GM13977 (cell line): ENCODE measurements at places on chromosomes 6 and 20.

DNA sequence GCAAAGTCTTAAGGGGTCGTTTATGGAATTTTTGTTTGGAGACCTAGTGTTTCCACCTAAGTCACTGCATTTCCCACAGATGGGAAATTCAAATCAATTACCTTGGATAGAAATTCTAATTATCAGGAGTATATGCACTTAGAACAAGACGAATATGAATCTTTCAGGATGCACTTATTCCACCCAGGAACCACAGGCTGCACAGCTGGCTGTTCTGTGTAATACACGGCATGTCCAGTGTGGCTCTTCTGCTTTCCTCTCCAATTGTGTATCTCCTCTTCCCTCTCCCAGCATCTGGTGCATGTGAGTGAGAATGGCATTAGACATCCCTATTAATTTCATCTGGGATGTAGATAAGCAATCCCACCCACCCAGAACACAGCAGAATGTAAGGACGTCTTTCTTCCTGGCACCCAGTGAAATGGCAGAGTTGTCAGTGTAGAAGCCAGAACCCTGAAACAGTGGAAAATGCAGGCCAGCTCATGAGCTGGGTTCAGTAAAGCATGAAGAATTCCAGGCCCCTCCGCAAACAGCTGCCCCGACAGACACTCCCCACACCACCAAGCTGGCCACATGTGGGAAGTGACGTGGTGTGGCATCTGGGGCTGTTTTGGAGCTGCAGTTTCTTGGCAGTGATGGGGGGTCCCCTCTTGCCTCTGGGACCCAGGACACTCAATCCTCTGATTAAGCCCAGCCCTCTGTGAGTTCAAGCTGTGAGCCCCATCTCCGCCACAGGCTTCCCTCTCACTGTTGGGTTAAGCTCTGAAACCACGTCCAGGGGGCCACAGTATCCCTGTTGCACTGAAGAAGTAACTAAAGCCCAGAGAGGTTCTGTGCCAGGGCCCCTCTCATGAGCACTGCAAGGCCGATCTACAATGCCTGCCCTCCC is 180.1 kb upstream of the CST7 start:
- no peak for DNase-seq

DNA sequence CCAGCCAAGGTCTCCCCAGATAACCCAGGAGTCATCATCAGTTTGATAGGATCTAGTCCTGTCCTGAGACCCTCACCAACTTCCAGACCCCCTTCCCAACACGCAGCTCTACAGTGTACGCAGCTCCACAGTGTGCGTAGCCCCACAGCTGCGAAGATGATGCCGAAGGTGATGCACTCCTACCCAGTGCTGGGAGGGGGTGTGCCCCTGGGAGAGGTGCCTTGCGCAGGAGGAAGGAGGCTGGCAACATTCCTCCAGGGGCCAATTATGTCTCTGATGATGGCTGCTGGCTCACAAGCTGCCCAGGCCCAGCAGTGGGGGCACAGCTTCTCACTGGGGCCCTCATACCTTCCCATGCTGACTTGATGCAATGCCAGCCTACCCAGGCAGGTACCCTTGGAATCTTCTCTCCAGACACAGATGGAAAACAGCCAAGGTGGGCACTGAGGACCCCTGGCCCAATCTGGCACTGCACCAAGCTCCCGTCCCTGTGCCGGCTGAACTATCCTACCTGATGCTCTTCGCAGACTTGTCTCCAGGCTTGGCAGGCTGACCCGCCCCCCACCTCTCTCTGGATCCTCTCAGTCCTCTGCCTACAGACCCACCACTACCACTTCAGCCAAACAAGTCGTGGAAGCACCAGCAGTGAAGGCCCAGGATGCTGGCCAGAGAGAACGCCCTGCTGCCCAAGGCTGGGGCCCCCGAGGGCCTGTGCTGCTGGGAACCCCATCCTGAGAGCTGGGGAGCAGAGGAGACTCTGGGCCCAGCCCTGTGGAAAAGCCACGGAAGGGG is 1.4 kb downstream of the ZNF512B start:
- DNase-seq, result no peak

GRCh38 chr6:41028561-41029412 is 10.2 kb downstream of the UNC5CL start:
- DNase-seq, result no peak

- DNase-seq, result peak; percentile 58
These were observed 37.7 kb upstream of the SLC4A11 start for GRCh38 chr20:3276680-3277015.

DNA sequence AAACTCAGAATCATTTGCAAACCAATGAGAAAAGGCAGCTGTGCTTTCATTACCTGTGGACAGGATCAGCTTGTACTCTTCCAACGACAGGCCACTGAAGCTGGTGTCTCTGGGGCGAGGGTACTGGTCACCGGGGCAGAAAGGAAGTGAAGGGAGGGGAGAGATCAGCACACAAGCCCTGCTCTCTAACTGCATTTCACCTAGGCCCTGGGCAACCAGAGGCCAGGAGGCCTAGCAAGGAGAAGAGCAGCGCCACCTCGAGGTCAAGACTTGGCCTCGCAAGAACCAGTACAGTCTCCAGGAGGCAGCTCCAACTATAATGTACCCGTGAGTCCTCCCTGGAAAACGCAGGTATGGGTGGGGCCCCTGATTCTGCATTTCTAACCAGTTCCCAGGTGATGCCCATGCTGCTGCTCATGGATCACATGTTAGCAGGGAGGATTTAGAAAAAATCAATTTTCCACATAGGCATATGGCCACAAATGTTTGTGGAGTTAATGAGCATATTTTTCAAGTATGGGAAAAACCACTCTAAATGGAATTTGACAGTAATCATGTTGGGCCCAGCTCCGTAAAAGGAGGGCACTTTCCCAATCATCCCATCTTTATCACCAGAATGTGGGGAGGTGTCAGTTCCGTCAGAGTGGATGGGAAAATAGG is 11.0 kb downstream of the UQCC2 start:
- peak; percentile 70 for DNase-seq

DNA sequence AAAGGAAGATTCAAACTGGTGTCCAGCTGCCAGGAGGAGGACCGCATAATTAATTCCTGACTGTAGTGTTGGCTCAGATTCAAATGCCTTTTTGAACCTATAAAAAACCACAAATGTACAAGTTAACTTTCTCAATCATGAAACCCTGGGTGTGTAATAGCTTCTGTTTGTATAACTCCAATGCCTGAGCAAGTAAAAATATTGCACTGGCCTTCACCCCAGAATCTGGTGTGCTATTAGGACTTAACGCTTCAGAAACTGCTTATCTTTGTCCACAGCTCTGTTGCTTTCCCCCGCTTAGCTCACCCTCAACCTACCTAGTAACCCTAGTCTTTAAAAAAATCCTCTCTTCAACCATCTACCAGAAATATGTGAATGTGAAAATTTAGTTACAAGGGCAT is 119.1 kb upstream of the MAP7 start:
- DNase-seq, result no peak
